ENCODE measurements at places on chromosomes 1 and 21.

DNA sequence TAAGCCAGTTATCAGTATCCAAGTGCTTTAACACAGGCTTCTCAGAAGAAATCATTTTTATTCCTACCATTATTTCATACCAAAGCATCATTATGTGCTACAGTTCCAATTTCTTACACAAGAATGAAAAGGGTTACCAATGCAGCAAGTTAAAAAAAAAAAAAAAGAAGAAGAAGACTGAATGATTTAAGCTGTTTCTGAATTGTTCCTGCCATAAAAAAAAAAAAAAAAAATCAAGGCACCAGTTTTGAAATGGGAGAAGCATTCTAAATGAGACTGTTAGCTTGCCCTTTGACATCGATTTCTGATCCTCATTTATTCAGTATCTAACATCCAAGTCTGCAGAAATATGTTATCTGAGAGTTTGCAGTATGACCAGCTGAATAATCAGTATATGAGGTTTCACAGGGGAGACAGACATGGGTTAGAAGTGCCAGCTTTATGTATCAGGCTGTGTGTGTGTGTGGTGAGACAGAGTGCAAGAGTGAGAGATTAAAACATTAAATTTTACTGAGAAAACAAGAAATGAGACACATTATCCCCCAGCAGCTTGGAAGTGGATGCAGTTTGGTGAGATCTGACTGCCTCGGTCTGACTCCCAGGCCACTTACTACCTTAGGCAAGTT lies 105.8 kb downstream of the COLGALT2 start:
- no peak for DNase-seq

- DNase-seq, result no peak
Observed at GRCh38 chr1:8408151-8408839, 90.4 kb downstream of the SLC45A1 start.

GRCh38 chr1:56758794-56759193 lies 60.4 kb downstream of the FYB2 start:
- no peak for DNase-seq

GRCh38 chr21:35051287-35051818 lies 2.3 kb upstream of the RUNX1 start:
- no peak for DNase-seq

DNA sequence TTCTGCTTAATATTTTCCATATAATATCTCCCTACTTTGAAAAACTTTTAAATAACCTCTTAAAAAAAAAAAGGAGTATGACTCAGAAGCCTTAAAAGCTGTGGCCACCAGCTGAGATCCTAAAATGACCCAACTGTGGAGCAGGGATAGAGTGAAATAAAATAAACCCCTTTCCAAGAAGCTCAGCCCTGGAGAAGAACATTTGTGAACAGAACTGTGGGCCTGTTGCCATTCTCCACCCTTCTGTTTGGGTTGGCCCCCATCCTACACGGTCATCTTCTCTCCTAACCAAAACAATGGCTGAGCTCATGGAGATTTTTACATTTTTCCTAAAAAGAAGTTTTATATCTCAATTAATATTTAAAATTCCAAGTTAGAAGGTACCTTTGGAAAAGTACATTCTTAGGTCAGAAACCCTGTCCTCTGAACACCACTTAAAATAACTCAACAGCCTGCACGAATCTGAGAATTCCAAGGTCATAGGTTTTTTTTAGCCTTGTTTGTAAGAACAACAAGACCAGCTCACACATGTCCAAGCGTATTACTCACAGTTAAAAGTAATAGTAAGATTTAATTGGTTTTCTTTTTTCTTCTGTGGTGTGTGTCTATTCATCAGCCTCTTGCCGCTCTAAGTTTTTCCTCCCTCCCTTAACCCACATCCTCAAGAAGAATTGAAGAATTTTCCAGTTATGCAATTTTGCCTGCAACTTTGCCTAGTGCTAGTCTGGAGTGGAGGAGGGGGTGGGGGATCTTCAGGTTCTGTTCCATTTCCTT lies 107.7 kb upstream of the ERRFI1 start:
- no peak for DNase-seq

GRCh38 chr1:53293123-53293522 lies 34.7 kb downstream of the LRP8 start:
- DNase-seq, result no peak

DNA sequence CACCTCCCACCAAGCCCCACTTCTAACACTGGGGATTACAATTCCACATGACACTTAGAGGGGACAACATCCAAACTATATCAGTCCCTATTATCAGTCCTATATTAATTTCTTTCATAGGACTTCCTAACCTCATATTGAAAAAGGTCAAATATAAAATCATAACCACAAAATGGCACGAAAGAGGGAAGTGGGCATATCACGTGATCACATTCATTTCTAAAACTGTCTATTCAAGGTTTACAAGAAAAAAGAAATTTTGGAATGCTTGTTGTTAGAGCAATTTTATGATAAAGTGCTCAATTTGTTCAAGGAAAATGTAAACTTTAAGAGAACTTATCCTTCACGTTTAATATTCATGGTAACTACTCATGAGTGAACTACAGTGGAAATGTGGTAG lies 13.2 kb upstream of the CDC7 start:
- no peak for DNase-seq

All from GM12864 (cell line).